Uterus (tissue), 4 donors: ENCODE measurements at places on chromosomes 3 and 15. TPM values are rescaled to one million over a fixed set of nuclear protein-coding genes. Genes with fewer than 3 reads are reported as not detected.
A peak's percentile ranks its signal among the peaks of the same experiment; 100 is the strongest.

- H3K27ac ChIP-seq = no peak overlapping the region
- no peaks in the 10 kb centered on the region for H3K27me3 ChIP-seq
- no peaks in the 10 kb centered on the region for H3K36me3 ChIP-seq
- no peak for DNase-seq
- H3K4me1 ChIP-seq = no peaks in the 10 kb centered on the region
- H3K4me3 ChIP-seq = no peak overlapping the region
These were observed 68.1 kb downstream of the TRIM69 start for GRCh38 chr15:44804298-44805046.

GRCh38 chr15:59885832-59886231 is 118.3 kb upstream of the FOXB1 start:
- no peaks in the 10 kb centered on the region for H3K4me1 ChIP-seq
- DNase-seq = no peak
- no peaks in the 10 kb centered on the region for H3K27me3 ChIP-seq

DNA sequence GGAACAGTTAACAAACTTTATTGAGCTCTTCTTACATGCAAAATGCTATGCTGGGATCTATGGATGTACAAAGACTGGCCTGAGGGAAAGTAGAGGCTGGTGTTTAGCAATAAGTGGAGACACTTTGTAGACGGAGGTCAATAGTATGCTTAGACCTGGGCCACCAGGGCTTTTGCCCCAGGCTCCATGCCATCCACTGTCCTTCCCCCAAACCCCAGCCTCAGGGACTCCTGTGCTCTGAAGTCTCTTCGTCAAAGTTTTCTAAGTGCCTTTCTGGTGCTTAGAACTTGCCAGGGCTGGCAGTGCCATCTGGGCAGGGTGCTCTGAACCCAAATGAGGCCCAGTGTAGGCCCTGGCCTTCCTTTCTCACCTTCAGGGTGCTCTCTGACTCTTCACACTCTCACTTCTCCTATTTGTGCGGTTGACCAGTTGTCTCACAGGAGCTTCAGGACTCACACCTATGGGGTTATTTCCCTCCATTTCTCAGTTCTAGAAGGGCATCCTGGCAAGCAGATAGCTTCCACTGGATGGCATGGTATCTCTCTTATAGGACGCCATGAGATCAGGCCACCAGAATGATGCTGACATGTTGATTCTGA is 21.8 kb upstream of the KCNAB1 start:
- H3K27ac ChIP-seq = no peak overlapping the region
- H3K27me3 ChIP-seq = no peaks in the 10 kb centered on the region
- no peaks in the 10 kb centered on the region for H3K4me1 ChIP-seq
- DNase-seq = no peak

- no peaks in the 10 kb centered on the region for H3K4me1 ChIP-seq
- H3K36me3 ChIP-seq = no peaks in the 10 kb centered on the region
- no peak overlapping the region for H3K4me3 ChIP-seq
- no peak for DNase-seq
- H3K27me3 ChIP-seq = no peaks in the 10 kb centered on the region
These were observed 13.2 kb downstream of the KIF7 start for GRCh38 chr15:89642106-89642505.

DNA sequence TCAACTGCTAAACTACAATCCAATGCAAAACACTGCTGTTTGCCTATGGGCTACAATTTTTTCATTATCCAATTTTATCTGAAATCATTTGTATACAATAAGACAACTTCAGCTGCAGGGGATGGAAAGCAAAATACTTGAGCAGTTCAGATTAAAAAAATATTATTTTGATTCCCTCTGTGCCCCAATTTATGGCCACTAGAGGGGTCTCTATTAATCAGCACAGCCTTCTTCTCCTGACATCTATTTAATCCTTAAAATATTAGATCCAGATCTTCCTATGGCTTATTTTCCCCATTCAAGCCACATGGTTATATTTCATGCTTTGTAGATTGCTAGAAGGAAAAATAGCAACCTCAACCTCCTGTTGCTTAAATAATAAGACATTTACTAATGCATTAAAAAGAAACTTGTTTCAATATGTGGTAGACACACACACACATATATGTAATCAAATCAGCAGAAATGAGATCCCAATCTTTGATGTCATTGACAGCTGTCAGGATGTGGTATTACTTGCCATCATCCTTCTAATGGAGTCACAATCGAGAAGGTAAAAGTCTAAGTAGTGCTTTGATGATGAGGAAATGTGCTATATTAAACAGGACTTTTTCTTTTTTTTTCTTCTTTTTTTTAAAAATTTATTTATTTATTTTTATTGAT is 104.2 kb downstream of the P2RY1 start:
- no peak overlapping the region for H3K4me3 ChIP-seq
- H3K27ac ChIP-seq = no peak overlapping the region
- no peaks in the 10 kb centered on the region for H3K27me3 ChIP-seq
- H3K36me3 ChIP-seq = no peaks in the 10 kb centered on the region
- H3K4me1 ChIP-seq = no peaks in the 10 kb centered on the region
- DNase-seq = no peak

ZDHHC19 gene
- total RNA-seq = not detected

DNA sequence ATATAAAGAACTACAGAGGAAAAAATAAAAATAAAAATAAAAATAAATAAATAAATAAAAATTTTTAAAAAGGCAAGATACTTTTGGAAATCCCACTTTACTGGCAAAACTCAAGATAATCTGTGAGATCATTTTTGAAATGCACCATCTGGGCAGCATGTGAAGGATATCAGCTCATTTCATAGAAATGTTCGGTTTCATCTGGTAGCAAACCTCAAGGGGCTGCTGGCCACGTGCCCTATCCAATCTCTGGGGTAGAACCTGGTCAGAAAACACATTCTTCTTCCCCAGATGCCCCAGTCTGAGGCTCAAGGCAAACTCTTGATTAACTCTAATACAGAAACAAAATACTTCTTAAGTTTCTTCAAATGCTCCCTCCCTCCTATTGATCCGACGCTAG is 166.0 kb downstream of the FMN1 start:
- H3K4me1 ChIP-seq = no peaks in the 10 kb centered on the region
- no peak overlapping the region for H3K4me3 ChIP-seq
- DNase-seq = no peak
- H3K27ac ChIP-seq = no peak overlapping the region
- no peaks in the 10 kb centered on the region for H3K36me3 ChIP-seq
- H3K27me3 ChIP-seq = no peaks in the 10 kb centered on the region

DNA sequence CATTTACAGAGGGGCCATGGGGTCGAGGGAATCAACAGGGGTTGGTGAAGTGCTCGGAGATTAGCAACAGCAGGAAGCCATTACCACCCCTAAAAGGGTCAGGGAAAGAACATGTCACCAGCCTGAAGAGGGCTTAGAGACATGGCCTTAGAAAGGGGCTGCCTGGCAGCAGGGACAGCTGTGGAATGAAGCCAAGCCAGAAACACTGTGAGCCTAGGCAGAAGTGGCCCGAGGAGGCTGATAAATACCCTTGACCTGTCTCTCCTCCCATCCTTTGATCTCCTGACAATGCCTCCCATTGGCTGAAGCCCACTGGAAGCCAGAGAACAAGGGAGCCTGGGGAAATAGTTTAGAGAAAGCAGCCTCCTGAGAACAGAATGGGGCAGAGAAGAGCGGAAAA is 31.4 kb downstream of the GPD1L start:
- H3K36me3 ChIP-seq = no peaks in the 10 kb centered on the region
- no peak for DNase-seq
- H3K27ac ChIP-seq = no peak overlapping the region
- no peaks in the 10 kb centered on the region for H3K4me1 ChIP-seq

IMPG2 gene
- total RNA-seq = not detected

GRCh38 chr15:82919231-82919886 is 33.2 kb downstream of the HOMER2 start:
- H3K27me3 ChIP-seq = no peaks in the 10 kb centered on the region
- no peak overlapping the region for H3K27ac ChIP-seq
- H3K36me3 ChIP-seq = no peaks in the 10 kb centered on the region
- H3K4me1 ChIP-seq = no peaks in the 10 kb centered on the region
- no peak for DNase-seq

KLF15 gene
- 16.5 TPM for total RNA-seq

- H3K27me3 ChIP-seq = no peaks in the 10 kb centered on the region
- H3K4me1 ChIP-seq = peaks cover 7% of the 10 kb centered on the region
- H3K4me3 ChIP-seq = no peak overlapping the region
- peak overlapping the region; percentile 76 for H3K27ac ChIP-seq
- H3K36me3 ChIP-seq = no peaks in the 10 kb centered on the region
These were observed 7.4 kb upstream of the LRRFIP2 start for GRCh38 chr3:37181756-37182155.

GRCh38 chr3:156919818-156920217 is 93.7 kb downstream of the LEKR1 start:
- H3K36me3 ChIP-seq = no peaks in the 10 kb centered on the region
- no peak for DNase-seq
- H3K27me3 ChIP-seq = no peaks in the 10 kb centered on the region
- H3K4me3 ChIP-seq = no peak overlapping the region
- no peak overlapping the region for H3K27ac ChIP-seq
- no peaks in the 10 kb centered on the region for H3K4me1 ChIP-seq

DNA sequence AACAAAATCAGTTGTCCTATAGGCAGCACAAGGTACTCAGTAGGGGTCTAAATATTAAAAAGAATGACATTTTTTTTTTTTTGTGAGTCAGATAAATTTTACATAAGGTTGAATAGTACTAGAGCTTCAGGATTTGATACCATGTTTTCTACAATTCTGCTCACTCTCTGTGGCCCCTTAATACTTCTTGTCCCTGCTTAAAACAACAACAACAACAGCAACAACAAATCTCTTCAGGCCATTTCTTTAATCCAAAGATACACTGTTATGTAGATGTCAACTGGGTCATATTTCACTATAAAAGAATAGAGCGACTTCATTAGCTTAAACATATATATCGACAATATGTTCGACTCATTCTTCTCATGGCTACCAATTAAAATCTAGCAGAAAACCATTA is 3.0 kb downstream of the IL5RA start:
- DNase-seq = no peak
- no peak overlapping the region for H3K27ac ChIP-seq
- H3K36me3 ChIP-seq = no peaks in the 10 kb centered on the region

IL16 gene
- total RNA-seq = 26.2 TPM

SOX2 gene
- not detected for total RNA-seq

RASL12 gene
- 85.3 TPM for total RNA-seq

DNA sequence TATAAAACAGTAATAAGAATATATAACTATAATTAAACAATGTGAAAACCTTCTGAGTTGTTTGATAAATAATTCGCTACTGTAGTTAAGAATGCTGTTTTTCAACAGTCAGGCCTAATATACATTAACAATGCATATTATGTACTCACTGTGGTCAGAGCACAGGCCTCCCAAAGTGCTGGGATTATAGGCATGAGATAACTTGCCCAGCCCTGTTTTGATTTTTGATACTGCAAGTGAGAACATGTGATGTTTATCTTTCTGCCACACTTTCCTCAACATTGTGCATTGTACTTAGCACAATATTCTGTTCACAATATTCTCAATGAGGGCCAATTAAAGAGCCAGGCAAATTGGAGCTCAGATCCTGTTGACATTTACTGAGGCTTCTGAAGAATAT is 274.5 kb upstream of the RARB start:
- no peak for DNase-seq
- H3K36me3 ChIP-seq = no peaks in the 10 kb centered on the region
- H3K27ac ChIP-seq = no peak overlapping the region
- H3K27me3 ChIP-seq = no peaks in the 10 kb centered on the region
- H3K4me3 ChIP-seq = no peak overlapping the region

DNA sequence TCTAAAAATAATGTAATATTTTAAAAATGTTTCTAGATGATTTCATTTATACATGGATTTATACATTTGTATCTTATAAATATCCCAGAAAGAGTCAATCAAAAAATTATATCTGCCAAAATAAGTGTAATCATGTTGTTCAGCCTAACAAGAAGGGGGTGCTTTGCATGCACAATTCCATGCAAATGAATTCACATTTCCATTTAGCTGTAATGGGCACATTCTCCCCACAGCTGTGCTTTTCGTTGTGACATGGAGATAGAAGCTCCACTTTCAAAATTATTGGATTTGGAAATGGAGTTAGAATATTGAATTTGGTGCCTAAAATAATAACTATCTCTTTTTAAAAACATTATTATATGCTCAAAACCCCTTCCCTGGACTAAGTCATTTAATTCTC is 270.6 kb downstream of the PTPRG start:
- H3K27ac ChIP-seq = no peak overlapping the region
- no peak overlapping the region for H3K4me3 ChIP-seq
- H3K36me3 ChIP-seq = no peaks in the 10 kb centered on the region
- H3K27me3 ChIP-seq = no peaks in the 10 kb centered on the region

NT5DC2 gene
- 21.6 TPM for total RNA-seq

- no peaks in the 10 kb centered on the region for H3K27me3 ChIP-seq
- DNase-seq = no peak
- H3K36me3 ChIP-seq = no peaks in the 10 kb centered on the region
- H3K27ac ChIP-seq = no peak overlapping the region
- peaks cover 25% of the 10 kb centered on the region for H3K4me1 ChIP-seq
These were observed 21.6 kb downstream of the SNX33 start for GRCh38 chr15:75669191-75669878.

GATA2 gene
- total RNA-seq = 171 TPM

DNA sequence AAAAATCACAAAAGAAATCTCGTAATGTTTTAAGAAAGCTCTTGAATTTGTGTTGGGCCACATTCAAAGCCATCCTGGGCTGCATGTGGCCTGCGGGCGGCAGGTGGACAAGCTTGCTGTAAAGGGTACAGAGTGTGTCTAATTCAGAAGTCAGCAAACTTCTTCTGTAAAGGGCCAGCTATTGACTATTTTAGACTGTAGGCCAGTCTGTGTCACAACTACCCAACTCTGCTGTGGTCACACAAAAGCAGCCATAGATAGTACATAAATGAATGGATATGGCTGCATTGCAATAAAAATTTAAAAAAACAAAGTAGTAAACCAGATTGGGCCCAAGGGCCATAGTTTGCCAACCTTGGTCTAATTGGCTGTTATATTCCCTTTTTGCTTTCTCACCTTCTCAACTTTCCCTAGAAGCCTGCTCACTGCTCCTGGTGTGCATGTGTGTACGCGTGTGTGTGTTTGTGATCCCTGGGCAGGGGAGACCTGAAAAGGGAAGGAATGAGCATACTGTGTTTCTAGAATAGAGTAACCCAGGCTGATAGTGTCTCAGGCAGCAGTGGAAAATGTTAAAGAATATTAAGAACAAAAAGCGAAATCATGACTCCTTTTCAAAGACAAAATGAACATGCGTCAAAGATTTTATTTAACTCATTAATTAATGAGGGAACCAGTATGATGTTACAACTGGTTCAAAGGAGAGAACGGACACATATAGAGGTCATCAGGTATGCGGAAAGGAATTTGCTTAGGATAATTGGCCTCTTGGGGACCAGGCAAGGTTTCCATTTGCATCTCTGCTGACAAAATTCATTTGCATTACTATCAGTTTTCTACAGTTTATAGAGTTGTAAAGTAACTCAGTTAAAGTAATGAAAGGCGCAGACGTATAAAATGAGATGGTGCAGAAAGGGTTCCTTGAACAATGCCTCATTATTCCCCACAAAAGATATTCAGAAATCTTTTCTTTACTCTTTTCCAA is 248.0 kb downstream of the THSD4 start:
- no peak for DNase-seq
- H3K27me3 ChIP-seq = no peaks in the 10 kb centered on the region
- no peak overlapping the region for H3K4me3 ChIP-seq
- no peaks in the 10 kb centered on the region for H3K36me3 ChIP-seq
- no peaks in the 10 kb centered on the region for H3K4me1 ChIP-seq
